ENCODE measurements at places on chromosomes 13 and 19.
A peak's percentile ranks its signal among the peaks of the same experiment; 100 is the strongest.

DNA sequence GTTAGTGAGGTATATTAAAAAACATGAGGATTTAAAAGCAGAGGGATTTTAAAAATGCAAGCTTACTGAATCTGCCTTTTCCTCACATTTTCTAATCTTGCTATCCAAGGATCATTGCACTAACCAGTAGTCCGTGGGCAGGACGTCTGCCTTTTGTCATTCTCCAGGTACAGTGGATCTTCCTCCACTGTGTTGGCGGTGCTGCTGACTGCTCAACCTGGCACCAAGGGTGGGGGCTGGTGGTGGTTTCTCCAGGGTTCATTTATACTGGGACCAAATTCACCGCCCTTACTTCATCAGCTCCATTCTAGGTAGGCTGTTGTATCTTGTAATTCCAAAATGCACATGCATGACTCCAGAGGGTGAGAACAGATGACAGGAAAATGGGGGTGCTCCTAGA is 169.3 kb downstream of the STK24 start:
- DNase-seq, result no peak

DNA sequence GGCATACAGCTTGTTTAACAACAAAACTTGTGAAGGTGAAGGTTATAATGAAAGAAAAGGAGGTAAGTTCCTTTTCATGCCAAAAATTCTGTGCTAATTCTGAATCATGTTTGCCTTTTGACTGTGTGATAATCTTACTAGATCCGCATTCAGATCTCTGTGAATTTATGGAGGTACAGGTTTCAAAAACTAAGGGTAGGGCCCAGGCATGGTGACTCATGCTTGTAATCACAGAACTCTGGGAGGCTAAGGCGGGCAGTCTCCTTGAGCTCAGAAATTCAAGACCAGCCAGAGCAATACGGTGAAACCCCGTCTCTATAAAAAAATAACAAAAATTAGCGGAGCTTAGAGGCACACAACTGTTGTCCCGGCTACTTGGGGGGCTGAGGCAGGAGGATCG is 45.9 kb downstream of the PCDH9 start:
- DNase-seq, result no peak

- DNase-seq, result no peak
These were observed 171.3 kb downstream of the DACH1 start for GRCh38 chr13:71695662-71696061.

GRCh38 chr13:44591316-44591715 is 15.2 kb upstream of the TSC22D1 start:
- DNase-seq, result no peak

DNA sequence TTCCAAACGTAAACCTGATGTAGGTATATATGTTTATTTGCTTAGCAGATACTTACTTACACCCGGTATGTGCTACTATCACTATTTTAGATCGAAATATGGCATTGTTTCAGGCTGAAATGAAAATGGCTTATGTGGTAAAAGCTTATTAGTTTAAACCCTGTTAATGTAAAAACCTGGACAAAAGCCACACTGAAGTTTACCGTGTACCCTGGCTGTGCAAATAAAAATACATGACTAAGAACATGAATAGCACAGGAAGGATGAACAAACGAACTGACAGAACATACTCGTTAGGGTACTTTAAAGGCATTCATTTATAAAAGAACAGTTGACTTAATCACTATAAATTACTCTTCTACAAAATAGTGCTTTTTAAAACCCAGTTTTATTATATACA is 6.6 kb downstream of the CLDN10 start:
- no peak for DNase-seq

- peak; percentile 7 for DNase-seq
These were observed 480 bp downstream of the GPR108 start for GRCh38 chr19:6736917-6737283.

- no peak for DNase-seq
These were observed 222.4 kb downstream of the NBEA start for GRCh38 chr13:35164324-35164932.

DNA sequence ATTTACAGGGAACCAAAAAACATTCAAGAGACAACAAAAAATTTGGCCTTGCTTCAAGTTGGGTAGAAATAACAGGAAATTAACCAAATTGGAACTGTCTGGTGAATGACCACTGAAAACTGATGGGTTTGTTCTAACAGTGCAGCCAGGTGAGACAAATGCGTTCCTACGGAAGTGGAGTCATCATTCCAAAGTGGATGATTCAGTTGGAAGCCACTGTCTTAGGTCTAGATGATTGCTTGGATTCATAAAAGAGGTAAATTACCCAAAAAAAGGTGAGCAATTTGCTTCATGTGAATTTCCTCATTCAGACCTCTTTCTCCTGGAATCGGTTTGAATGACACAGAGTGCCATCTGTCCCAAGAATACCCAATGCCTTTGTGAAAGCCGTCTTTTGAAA is 87.1 kb upstream of the IPO5 start:
- DNase-seq, result no peak

GRCh38 chr19:57709616-57710015 is 612 bp upstream of the ZNF154 start:
- DNase-seq, result no peak

GRCh38 chr19:13154911-13155471 is 4.8 kb downstream of the IER2 start:
- DNase-seq, result peak; percentile 66

GRCh38 chr19:793806-794205 is 3.4 kb upstream of the PTBP1 start:
- DNase-seq, result no peak

- DNase-seq, result no peak
These were observed 1.1 kb downstream of the MAB21L1 start for GRCh38 chr13:35475212-35475959.

DNA sequence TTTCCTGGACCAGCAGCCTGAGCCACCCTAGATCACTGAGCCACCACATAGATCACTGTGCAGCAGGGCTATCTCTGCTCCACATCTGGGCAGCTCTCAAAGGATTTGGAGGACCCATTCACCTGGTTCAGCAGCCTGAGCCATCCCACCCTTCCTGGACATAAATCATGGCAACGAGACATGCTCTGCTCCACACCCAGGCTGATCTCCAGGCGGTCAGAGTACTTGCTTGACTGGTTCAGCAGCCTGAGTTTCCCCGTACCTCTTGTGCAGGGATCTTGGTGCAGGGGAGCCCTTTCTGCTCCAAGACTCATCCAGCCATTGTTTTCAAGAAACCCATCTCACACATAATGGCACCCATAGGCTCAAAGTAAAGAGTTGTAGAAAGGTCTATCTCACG is 195.3 kb downstream of the LIG4 start:
- DNase-seq, result no peak

DNA sequence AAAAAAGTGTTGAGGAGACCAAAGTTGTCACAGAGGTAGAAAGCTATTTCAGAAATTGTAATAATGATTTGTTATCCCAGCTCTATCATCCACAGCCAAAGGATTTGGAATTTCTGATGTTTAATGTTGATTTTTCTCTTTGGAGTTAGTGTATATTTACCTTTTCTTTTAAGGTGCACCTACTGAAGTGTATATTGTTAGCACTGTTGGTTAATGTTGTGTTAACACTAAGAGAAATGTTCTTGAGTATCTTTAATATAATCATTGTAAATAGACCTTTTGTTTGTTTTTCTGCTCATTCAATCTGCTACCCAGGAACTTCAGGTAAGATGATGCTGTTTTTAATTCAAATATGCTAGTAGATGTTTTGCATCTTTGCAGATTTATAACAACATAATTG is 57.5 kb downstream of the ZAR1L start:
- no peak for DNase-seq
